Stimulated activated CD4-positive, alpha-beta T cell treated with anti-CD3 and anti-CD28 coated beads, Interleukin-1b, Interleukin-23, amount 100 ng/mL, for 1 hour (primary cell): ENCODE measurements at places on chromosomes 5 and 9.

GRCh38 chr5:165559645-165560044, 2054.2 kb downstream of the MAT2B start:
- no peak for DNase-seq

- no peak for DNase-seq
These were observed 174.9 kb downstream of the TTC39B start for GRCh38 chr9:15132091-15132490.

DNA sequence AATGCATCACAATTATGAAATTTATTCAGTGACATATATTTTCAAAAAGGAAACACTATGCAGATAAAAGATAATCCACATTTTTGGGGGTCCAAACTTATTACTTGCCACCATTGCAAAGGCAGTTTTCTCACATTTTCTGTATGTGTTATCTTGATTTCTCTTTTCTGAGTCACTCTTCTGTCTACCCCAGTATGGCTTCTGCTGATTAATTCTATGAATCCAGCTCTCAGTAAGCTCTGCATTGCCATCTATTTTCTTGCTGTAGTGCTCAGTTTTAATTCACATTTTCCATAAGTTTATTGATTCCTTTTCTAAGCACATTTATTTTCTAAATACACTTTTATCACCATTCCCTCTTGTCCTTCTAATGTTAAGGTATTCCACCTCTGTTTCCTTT, 1.7 kb downstream of the IFNA10 start:
- no peak for DNase-seq

DNA sequence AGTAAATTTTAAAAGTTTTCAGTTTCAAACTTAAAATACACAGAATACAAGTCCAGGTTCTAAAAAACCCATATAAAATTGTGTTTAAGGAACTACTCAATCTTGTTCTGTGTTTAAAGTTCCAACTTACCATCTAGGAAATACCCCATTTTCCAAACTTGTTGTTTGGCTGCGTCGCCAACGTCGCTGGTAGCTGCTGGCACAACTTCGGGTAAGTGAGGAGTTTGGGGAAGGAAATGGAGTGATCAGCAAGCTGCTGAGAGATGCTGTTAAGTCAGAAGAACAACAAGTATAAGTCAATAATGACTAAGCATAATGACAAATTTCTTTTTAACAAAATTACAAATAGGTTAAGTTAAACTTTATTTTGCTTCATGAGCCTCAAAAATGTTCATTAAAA, 71.3 kb upstream of the RAPGEF6 start:
- no peak for DNase-seq

DNA sequence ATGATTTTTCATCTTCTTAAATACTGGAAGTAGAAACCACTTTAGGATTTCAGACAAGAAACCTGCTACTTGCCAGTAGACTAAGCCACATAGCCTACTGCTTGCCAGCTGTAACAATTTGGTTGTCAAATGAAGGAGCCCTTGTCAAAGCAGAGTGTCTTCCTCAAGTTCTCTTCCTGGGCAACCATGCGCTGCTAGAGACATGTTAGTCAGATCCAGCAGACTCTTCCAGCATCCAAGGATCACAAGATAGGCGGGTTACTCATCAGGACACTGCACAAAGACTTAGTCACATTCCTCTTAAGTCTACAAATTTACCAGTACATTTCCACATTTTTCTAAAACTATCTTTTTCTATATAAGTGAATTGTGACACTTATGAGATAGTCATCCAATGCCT, 24.4 kb downstream of the SKIC3 start:
- no peak for DNase-seq

DNA sequence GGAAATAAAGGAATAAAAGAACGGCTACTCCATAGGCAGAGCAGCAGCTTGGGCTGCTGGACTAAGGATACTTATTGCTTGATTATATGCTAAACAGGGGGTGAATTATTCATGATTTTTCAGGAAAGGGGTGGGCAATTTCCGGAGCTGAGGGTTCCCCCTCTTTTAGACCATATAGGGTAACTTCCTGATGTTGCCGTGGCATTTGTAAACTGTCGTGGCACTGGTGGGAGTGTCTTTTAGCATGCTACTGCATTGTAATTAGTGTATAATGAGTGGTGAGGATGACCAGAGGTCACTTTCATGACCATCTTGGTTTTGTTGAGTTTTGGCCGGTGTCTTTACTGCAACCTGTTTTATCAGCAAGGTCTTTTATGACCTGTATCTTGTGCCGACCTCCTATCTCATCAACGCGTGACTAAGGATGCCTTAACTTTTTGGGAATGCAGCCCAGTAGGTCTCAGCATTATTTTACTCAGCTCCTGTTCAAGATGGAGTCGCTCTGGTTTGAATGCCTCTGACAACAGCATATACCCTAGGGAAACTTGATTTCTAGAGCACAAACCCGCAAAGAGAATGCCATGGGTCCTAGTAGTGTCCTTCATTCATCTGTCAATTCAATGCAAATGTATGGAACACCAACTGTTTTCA, 47.8 kb upstream of the PWWP2A start:
- DNase-seq: no peak

DNA sequence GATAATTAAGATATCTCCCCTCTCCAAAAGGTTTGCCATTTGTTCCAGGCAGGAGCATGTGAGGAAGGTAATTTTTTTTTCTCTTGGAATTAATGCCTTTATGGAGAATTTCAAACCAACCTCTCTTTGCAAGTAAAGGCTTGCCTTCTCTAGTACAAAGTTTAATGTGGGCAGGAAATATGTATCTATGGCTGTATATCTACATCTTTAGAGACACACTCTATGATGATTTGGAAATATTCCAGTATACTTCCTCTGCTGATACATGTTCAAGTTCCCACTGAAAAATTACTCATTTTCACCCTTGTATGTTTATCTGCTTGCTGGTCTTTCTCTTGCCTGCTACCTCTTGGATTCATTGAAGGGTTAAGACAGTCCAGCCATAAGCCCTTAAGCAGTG, 83.5 kb upstream of the SEMA6A start:
- DNase-seq: no peak

GRCh38 chr5:54207566-54207965, 102.8 kb downstream of the ARL15 start:
- DNase-seq: no peak

GRCh38 chr5:155530046-155530445, 516.5 kb downstream of the KIF4B start:
- no peak for DNase-seq

DNA sequence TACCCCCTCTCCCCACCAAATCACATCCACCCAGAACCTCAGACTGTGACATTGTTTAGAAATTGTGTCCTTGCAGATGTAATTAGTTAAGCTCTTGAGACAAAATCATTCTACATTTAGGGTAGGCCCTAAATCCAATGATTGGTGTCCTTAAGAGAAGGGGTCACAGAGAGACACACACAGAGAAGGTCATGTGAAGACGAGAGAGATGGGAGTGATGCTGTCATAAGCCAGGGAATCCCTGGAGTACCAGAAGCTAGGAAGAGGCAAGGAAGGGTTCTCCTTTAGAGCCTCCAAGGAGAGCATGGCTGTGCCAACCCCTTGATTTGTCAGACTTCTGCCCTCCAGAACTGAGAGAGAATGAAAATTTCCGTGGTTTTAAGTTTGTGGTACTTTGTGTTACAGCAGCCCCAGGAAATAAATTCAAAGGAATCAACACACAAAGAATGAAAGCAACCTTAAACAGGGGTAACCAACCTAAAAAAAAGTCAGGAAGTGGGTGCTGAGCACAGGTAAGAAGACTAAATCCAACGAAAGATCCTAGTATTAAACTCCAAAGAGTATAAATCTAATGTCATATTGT, 33.6 kb downstream of the TIMD4 start:
- no peak for DNase-seq

DNA sequence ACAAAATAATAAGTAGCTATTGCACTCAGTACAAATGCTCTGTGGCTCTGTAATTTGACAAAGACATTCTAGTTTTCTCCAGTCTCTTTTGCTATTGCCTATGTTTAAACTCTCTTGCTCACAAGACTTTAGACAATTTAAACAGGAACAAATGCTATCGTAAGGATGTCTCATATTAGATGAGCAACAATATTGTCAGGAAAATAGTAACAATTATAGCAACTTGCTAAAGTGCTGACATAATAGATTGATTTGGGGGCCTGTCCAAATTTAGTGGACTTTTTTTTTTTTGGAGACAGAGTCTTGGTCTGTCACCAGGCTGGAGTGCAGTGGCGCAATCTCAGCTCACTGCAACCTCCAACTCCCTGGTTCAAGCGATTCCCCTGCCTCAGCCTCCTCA, 11.8 kb downstream of the KIF2A start:
- DNase-seq: no peak

GRCh38 chr5:10460252-10460906, 18.7 kb downstream of the ROPN1L start:
- DNase-seq: no peak

- no peak for DNase-seq
These were observed 17.4 kb upstream of the FYB1 start for GRCh38 chr5:39236718-39237117.

DNA sequence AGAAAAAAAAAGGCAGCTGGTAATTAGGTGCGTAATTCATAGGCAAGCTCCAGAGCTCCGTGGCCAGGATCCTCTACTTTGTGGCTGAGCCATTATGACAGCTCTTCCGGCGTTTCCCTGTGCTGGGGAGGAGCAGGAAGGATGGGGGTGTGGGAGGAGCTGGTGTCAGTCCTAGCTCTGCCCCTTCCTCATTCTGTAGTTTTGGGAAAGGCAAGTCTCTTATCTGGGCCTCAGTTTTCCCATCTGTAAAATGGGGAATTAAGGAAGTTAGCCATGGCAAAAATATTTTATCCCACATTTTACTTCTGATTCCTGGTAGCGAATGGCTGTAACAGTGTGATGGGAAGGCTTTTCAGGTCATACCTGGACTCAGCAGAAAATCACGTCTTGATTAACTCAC, 81.1 kb downstream of the SEC61B start:
- no peak for DNase-seq

DNA sequence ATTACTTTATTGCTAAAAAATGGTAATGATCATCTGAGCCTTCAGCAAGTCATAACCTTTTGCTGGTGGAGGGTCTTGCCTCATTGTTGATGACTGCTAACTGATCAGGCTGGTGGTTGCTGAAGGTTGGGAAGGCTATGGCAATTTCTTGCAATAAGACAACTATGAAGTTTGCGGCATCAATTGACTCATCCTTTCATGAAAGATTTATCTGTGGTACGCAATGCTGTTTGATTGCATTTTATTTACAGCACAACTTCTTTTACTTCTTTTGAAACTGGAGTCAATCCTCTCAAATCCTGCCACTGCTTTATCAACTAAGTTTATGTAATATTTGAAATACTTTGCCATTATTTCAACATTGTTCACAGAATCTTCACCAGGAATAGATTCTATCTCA, 58.3 kb upstream of the ACO1 start:
- DNase-seq: no peak

GRCh38 chr5:171570244-171570825, 150.9 kb downstream of the FGF18 start:
- DNase-seq: no peak

DNA sequence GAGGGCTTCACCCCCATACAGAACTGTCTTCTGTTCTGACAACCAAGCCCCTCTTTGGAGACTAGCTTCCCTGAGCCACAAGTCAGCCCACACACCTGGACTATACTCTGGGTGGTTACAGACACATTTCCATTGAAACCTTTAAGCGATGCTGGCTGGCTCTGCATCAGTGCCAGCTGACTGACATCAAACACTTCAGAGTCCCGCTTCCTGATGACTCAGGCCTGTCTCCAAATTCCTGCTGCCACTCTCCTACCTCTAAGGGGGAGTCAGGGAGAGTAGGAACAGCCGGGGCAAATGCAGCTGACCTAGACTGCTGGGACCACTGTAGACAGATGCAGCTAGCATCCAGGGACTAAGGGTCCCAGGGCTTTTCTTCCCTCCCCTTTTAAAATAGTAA, 59.4 kb downstream of the SIL1 start:
- no peak for DNase-seq

DNA sequence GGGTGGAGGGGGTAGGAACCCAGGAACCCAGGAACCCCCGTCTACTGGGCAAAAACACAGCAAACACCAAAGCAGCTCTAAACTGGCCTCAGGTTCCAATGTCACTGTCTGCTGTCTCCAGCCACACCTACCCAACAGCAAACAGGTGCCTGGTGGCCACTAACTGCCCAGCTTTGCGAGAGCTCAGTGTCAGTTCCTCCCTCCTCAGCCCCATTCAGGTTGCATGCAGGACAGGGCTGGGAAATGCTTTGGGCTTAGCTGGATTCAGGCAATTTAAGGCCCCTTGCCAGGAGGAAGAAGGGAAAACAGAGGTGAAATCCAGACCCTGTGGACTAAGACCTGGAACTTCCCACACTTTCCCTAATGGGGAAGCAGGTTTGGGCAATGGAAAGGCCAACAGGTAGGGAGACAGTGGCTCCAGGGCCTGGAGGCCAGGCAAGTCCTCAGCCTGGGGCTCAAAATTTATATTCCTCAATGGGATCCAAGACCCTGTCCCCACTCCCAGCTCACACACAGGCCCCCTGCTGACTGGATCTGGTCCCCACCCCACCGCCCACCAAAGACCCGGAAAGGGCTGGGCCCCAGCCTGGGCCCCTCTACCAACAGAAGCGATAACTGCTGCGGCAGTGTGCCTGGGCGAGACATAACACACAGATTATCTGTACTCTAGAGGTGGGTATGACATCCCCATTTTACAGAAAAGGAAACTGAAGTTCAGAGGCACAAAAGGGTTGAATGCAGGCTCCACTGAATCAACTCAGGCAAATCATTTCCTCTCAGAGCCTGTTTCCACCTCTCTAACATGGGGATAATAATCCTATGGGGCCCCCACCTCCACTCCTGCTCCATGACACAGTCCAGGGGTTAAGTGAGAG, 3.5 kb downstream of the EEIG1 start:
- no peak for DNase-seq

DNA sequence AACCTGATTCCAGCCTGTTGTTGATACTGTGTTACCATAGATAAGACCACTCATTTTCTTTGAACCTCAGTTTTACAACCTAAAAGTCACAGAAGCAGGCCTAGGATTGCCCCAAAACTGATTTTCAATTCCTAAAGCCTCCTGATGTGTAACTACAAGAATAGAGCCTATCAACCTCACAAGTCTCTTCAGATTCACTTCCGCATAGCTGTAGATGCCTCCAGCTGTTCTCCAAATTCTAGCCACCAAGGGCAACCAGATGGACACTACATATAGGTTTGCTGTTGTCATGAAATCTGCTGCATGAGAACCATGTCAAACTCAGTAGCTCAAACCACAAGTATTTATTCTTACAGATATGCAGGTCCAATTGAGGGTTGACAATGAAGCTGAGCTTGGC, 143.5 kb downstream of the SPATA31D1 start:
- no peak for DNase-seq

DNA sequence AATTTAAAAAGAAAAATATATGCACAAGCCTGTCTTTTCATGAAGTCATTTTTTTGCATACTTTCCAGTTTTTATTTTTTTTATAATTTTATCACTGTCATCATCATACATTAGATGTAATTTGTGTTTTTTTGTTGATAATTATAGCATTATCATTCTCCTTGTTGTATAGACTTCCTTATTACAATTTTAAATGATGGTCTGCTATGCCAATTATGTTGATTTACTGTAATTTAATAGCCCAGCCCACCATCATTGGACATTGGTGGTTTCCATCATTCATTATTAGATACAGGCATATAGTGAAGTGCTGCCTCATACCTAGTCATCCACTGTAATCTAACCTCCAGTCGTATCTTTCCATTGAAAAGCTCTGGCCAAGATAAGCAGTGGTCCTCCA, 3.8 kb upstream of the TJP2 start:
- no peak for DNase-seq

GRCh38 chr5:92513067-92513466, 1068.0 kb downstream of the NR2F1-AS1 start:
- DNase-seq: no peak

GRCh38 chr5:24183981-24184380, 460.8 kb downstream of the CDH10 start:
- DNase-seq: no peak
